ENCODE measurements at places on chromosomes 11 and 22.

DNA sequence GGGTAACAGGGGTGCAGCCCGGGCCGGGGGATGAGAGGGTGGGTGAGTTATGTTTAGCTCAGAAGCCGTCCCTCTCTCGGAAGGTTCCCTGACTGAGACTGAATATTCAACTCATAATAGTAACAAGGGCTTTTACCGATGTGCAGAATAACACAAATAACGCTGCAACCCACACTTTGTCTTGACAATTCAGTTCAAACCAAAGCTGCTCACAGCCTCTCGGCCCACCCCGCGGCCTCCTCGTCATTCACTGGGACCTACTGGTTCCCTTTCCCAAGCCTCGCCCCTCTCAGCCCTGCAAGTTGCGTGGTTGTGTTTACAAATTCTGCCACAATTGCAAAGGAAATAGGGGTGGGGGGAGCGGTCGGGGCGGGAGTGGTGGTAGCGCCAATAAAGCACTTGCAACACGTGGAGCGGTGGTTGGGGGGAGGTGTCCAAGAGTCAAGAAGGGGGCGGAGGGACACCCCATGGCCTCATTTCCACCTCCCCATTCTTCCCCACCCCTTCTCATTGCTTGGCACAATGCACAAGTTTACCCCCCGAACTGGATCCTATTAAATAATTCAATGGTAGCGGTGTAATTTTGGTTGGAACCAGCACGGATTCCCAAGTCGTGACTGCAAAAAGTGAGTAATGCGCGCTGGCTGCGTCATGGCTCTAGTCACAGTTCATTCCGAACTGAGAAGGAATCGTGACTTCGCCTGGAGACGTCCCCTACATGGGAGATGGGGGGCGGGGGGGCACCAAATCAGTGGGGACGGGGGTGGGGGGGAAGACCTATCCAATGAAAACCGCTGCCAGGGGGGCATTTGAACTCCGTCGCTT, 102.0 kb upstream of the HSD17B12 start:
- DNase-seq, result peak; percentile 32

GRCh38 chr11:120648771-120649170, 137.2 kb downstream of the GRIK4 start:
- DNase-seq, result no peak

DNA sequence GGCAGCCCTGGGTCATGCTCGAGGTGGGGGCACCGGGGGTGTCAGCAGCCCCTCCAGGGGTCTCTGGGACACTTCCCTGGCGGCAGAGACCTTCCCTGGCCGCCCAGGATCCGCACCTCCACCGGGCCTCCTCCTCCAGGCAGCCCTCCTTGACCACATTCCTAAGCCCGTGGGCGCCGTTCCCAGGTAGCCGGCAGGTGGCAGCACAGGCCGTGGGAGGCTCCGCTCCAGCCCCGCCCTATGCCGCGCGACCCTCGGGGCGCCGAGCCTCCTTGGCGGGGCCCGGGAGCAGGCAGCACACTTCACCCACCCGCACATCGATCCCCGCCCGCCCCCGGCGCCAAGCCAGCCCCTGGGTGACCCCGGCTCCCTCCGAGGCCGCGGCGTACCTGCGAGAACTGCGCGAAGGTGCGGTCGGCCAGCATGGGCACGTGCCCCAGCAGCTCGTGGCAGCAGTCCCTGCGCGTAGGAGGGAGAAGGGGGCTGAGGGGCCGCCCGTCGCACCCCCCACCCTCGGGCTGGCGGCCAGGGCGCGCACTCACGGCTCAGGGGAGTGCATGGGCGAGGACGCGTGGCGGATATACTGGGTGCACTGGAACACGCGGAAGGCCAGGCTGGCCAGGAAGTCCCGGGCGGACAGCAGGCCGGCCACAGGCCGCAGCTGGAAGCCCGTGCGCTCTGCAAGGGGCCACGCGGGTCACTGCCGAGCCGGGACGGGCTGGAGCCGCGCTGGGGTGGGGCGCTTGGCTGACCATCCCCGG, 5.3 kb upstream of the INS start:
- DNase-seq, result peak; percentile 56

DNA sequence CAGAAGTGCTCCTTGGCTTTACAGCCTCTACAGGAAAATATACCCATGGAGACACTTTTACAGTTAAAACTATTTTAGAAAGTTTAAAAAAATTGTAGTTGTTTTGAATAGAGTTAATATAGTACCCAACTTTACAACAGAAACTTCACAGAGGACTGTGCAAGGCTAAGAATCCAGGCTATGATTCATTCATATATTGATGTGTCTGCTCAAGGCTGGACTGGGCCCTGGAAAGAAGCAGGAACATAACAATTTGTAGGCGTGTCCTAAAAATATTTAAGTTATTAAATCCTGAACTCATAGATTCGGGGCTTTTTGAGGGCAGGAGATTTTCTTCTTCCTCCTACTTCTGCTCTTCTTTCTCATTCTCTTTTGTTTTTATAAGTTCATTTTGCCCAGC, 291.5 kb upstream of the CCDC179 start:
- DNase-seq, result no peak

DNA sequence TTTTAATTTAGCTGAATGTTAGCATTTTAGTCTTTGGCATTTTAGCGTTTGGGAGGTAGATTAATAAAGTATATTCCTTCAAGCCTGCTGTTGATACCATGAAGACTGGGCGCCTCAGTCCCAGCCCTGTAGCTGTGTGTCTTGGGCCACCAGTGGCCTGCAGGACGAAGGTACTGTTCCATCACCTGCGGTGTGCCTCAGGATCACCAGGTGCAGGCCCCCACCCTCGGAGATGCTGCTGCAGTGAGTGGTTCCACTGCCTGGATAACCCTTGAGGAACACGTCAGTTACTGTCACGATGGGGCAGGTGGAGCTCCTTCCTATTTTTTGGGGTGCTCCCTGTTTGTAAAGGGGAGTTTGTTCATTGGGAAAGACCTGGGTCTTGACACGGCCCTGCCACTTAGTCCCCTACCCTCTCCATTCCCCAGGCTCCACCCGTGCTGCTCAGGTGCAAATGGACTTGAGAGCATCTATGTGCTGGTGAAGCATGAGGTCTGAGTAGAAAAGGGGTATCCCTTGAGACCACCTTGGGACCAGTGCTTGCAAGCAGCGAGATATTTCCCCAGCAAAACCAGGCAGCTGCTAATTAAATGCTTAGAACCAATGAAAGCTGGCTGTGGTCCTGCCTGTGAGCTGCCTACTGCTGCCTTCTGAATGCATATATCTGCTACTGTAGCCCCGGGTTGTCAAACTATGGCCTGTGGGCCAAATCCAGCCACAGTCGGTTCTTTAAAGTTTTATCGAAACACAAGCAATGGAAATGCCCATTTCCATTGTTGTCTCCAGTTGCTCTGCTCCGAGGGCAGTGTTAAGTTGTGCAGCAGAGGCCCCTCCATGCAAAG, 28.7 kb downstream of the INCENP start:
- DNase-seq, result no peak

DNA sequence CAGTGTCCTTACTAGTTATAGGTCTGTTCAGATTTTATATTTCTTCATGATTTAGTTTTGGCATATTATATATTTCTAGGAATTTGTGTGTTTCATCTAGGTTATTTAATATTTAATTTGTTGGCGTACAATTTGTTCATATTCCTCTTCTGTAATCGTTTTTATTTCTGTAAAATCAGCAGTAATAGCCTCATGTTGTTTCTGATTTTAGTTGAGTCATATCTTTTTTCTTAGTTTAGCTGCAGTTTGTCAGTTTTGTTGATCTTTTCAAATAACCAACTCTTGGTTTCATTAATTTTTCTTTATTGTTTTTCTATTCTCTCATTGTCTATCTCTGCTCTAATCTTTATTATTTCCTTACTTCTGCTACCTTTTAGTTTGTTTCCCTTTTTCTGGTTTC, 20.3 kb downstream of the GLB1L2 start:
- no peak for DNase-seq

DNA sequence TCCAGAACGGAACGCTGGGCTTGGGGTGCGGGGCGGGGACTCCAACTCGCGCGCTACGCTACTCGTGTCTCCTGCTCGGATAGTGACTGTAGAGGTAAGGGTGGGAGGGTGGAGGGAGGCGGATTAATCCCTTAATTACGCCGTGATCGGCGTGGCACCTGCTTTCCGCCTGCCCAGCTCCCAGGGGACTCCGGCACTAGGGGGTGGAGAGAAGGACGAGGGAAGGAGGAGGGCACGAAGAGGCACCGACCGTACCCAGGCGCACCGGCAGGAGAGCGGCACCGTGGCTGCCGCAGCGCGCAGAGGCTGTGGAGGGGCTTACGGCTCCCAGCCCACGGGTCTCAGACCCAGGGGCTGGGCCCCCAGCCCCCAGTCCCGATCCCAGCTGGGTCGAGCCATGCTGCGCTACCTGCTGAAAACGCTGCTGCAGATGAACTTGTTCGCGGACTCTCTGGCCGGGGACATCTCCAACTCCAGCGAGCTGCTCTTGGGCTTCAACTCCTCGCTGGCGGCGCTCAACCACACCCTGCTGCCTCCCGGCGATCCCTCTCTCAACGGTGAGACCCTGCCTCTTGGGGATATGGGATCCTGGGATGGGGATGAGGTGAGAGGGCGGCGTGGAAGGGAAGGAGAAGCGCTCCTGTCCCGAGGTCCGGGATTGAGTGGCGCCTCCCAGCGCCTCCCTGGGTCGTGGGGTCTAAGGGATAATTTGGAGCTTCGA, at the start of gene ROBO3:
Gene ROBO3, plus strand, starts transcription at position 252 of the 721 bp plus-strand sequence. Its CDS starts 146 bp downstream, at position 398.
- DNase-seq, result no peak

- DNase-seq, result no peak
Observed at GRCh38 chr11:121435551-121436511, 16.3 kb upstream of the SORL1 start.

- no peak for DNase-seq
Observed at GRCh38 chr11:59259047-59259446, 46.3 kb upstream of the MPEG1 start.

DNA sequence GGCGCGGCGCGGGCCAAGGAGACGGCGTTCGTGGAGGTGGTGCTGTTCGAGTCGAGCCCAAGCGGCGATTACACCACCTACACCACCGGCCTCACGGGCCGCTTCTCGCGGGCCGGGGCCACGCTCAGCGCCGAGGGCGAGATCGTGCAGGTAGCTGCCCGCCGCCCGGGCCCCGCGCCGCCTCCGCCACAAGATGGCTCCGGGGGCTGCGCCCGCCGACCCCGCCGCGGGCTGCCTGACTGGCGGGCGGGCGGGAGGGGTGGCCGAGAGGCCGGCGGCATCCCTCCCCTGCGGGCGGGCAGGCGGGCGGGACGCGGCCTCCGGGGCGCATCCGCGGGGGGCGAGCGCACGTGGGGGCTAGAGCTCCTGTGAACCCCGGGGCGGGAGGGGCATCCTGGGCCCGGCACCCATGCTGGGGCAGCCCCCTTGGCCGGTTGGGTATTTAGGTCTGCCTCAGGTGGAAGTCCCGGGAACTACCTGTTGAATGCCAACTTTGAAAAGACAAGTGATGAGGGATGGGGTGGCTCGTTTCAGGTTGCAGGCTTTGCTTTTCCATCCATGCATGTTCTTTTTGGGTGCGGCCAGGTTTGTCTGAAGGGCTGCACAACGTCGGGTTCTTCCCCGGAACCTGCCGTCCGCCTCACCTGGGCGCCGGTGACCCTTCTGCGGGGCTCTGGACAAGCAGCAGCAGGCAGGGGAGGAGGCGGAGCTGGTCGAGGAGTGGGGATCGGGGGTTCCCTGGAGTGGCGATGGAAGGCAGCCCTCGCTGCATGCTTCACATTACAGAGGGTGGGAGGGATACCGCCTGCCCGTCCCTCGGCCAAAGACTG, 760 bp downstream of the ZNRF3 start:
- DNase-seq, result peak; percentile 60

DNA sequence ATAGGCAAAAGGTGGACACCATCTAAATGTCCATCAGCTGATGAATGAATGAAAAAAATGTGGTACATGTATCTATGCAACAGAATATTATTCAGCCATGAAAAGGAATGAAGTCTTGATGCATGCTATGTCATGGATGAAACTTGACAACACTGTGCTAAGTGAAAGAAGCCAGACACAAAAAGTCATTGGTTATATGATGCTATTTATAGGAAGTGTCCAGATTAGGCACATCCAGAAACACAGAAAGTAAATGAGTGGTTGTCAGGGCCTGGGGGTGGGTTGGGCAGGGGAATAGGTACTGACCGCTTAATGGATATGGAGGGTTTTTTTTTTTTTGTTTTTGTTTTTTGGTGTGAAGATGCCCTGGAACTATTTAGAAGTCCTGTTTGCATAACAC, 21.7 kb upstream of the MN1 start:
- DNase-seq, result no peak

DNA sequence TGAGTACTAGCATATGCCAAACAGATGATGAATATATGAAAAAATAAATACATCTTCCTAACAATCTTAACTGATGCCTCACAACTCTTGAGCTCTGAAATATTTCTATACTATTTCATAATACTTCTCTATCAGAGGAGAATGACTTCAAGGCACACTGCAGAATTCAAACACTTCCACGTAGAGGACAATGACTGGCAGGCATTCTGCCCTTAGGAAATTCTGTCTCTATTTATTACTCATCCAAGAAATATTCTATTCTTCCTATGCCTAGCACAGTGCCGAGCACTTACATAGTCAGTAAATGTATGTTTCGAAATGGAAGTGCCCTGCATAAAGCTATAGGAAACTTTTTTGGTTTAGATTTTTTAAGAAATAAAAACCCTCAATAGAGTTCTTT, 809.1 kb downstream of the DLG2 start:
- no peak for DNase-seq

DNA sequence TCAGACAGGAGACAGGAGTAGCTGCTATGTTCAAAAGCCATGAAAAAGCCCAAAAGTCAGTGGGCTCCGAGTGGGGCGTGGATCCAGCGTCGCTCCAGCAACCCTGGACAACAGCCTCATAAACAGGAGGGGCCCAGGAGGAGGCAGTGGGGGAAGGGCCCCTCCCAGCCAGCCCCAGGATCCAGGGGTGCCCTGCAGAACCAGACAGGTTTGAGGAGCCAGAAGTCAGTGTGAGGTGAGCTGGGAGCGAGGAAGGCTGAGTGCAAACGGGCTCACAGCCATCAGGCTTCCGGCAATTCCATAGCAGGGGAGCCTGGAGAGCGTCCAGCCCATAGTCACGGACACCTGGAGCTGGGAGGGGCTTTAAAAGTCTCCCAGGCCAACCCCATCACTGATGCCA, 217.7 kb downstream of the MN1 start:
- DNase-seq, result no peak

DNA sequence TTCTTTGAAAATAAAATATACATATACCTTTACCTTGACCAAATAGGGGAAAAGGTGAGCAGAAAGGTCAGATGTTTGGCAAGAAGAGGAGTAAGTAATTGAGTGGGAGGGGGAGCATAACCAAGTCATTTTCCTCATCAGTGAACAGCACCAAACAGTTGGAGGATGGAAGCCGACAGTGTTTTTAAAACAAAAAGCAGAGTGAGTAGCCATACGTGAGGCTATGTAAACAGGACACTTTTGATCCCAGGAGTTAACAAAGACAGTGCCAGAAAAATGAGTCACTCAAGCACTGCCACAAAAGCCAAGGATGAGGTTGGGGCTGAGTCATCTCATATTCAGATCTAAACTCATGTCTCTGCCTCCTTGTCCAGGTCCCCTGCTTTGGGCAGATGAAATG, 734.7 kb downstream of the KCNA4 start:
- DNase-seq, result no peak

Data from activated naive CD4-positive, alpha-beta T cell treated with anti-CD3 and anti-CD28 coated beads for 36 hours (primary cell).